ENCODE measurements at places on chromosomes 12 and 14.

DNA sequence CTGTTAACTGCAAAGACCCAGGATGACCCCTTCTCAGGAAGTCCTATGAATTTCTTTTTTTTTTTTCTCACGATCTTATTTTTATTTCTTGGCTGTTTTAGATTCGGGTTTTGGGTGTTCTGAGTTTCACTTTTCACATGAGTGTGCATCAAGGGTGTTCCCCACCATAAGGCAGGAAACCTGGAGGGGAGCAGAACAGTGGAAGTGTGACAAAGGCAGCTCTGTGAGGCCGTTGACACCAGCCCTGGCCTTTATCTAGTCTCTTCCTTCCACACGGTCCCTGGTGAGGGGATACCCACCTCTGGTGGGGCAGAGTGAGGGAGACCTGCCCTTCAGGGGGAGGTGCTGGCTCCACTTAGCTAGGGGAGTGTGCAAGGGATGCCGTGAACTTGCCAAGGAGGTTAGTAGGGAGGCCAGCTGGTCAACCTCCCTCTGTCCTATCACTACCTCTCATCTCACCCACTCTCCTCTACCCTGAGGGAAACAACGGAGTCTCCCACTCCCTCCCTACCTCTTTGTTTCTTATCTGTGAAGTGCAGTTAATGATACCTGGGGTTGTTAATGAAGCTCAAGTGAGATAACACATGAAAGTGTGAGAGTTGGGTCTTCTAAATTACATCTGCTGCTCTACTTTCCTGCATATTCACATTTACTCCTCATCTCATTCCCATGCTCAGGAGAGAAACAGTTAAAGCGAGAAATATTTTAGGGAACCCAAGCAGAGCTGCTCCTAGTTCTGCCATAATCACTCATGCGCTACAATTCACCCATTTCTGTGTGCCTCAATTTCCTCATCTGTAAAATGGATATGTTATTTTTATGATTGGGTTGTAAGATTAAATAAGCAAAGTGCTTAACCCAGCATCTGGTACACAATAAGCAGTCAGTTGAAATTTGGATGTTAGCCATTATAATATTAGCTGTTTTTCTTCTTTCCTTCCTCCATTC, 4.4 kb upstream of the GALNT6 start:
- H3K36me3 ChIP-seq = no peaks in the 10 kb centered on the region
- no peak overlapping the region for H3K27ac ChIP-seq
- H3K4me3 ChIP-seq = no peak overlapping the region
- no peak for DNase-seq
- H3K4me1 ChIP-seq = peaks cover 17% of the 10 kb centered on the region
- H3K27me3 ChIP-seq = no peaks in the 10 kb centered on the region

- no peaks in the 10 kb centered on the region for H3K4me1 ChIP-seq
- H3K27ac ChIP-seq = no peak overlapping the region
- no peak overlapping the region for H3K4me3 ChIP-seq
- no peaks in the 10 kb centered on the region for H3K36me3 ChIP-seq
Measured at GRCh38 chr12:27344760-27345159, 12.1 kb downstream of the BMAL2 start.

GRCh38 chr14:74141703-74142102, 56.9 kb downstream of the LIN52 start:
- no peaks in the 10 kb centered on the region for H3K27me3 ChIP-seq
- H3K36me3 ChIP-seq = no peaks in the 10 kb centered on the region
- H3K27ac ChIP-seq = no peak overlapping the region

DNA sequence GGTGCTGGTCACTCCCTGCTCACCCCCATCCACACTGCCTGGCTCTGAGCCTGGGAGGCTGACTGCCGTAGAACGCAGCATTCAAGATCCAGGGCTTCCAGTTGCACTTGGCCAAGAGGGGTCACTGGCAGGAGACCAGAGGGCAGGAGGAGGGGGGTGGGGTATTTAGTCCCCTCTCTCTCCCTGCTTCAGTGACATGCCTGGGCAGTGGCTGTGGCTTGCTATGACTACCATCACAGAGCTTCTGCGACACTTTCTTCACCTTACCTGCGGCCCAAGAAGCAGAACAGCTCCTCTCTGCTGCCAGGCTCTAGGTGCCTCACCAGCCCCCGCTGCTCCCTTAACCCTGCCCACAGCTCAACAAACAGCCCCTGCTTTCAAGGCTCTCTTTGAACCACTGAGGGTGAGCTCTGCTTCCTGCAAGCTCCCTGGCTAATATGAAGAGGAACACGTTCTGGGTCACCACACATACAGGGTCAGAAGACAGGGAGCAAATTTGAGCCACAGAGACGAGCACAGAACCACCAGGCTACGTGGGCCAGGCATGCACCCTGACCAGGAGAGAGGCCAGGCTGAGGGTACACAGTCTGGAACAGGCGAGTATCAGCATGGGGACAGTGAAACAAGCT, 55.7 kb downstream of the ITPK1 start:
- peaks cover 8% of the 10 kb centered on the region for H3K27me3 ChIP-seq
- no peak for DNase-seq
- H3K27ac ChIP-seq = no peak overlapping the region

DNA sequence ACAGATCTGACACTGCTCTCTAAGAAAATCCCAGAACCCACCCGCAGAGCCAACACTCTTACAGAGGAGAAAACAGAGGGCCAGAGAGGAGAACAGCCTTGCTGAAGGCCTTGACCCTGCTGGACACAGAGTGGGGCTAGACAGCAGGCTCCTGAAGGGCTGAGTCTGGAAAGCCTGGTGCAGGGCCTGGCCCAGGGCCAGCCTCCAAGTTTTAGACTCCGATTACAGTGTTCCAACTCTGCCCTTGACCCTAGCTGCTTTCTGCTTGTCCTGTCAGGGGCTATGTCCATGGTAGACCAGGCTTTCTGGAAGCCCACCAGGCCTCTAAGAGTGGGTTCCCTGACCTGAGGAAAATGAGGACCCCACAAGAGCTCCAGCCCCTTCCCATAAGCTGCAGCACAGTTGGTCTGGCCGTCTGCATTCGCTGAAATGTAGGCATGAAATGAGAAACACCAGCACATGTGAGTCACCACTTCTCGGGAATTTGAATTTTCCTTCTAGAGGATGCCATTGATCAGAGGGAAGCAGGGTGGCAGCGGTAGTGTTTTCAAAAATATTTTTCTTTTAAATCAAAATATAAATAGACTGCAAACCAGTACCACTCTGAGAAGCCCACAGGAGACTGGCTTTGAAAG, 154.4 kb downstream of the CALM1 start:
- H3K27me3 ChIP-seq = no peaks in the 10 kb centered on the region
- H3K4me3 ChIP-seq = no peak overlapping the region
- no peak overlapping the region for H3K27ac ChIP-seq
- H3K36me3 ChIP-seq = peaks cover 5% of the 10 kb centered on the region

- no peak overlapping the region for H3K4me3 ChIP-seq
- H3K36me3 ChIP-seq = no peaks in the 10 kb centered on the region
- peaks cover 2% of the 10 kb centered on the region for H3K4me1 ChIP-seq
- DNase-seq = peak; percentile 19
- H3K27me3 ChIP-seq = no peaks in the 10 kb centered on the region
Measured at GRCh38 chr12:29316752-29317151, 64.2 kb downstream of the ERGIC2 start.
